LHCN-M2 (cell line): ENCODE measurements at places on chromosomes 4 and X. TPM values are rescaled to one million over a fixed set of nuclear protein-coding genes. Genes with fewer than 3 reads are reported as not detected.

DNA sequence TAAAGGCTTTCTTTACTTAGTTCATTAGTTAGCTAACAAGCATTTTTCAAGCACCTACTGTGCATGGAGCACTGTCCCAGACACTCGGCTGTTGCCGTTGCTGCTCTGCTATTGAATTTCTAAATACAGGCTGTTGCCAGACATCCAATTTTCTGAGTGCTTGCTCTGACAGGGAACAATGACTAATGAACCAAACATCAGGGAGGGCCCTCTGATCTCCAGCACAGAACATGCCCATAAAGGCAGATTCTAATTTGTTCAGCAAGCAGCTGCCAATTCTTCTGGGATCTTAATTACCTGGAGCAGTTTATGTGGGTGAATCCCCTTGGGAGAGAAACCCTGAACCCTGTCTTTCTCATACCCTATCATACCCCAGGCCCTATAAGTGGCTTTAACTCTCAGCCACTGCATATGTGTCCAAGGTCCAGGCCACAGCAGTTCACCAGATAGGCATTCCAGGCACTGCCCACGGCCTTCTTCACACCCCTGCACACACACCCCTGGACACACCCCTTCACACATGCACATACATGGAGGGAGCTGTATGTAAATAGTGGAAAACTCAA, 27.9 kb downstream of the TSC22D3 start:
- DNase-seq: peak; percentile 83

Gene STK32B
- 0.52 and 0.77 TPM in 2 replicates for total RNA-seq

Gene CT45A2
- not detected in 2 replicates for total RNA-seq

DNA sequence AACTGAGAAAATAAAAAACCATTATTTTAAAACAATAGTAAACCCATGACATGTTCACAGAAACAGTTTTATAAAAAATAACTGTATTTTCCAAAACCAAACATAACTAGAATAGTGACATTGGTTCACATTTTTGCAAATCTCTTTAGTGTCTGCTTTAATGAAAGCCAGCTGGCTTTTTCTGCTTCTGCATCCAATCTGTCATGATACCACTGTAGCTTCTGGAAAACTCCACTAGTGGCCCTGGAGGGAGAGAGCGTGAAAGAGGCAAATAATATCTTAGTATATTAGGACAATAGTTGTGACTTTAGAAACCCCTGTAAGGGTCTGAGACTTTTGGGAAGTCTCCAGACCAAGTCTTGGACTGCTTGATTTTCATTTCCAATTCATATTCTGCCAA, 31.1 kb downstream of the FGFBP1 start:
- DNase-seq: no peak

- DNase-seq: no peak
Measured at GRCh38 chr4:189305500-189305899, 635.2 kb upstream of the FRG1 start.

DNA sequence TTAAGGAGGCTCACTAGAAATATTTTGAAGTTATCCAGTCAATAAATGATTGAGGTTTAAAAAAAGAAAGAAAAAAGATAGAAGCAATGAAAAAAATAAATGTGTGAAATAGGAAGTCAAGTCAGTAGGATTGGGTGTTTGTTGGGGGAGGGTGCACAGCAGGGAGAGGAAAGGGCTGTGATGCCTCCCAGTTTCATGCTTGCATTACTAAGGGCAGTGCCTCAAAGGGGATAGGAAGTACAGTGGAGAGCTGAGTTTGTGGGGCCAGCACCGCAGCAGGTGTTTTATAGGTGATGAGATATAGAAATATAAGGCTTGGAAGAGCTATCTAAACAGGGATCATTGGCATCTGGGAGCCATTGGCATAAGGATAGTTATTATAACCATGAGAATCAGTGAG, 919.2 kb downstream of the STIM2 start:
- DNase-seq: no peak

Gene LDOC1
- 8.8 and 9.0 TPM in 2 replicates for total RNA-seq

Gene TCP11X2
- not detected in 2 replicates for total RNA-seq

DNA sequence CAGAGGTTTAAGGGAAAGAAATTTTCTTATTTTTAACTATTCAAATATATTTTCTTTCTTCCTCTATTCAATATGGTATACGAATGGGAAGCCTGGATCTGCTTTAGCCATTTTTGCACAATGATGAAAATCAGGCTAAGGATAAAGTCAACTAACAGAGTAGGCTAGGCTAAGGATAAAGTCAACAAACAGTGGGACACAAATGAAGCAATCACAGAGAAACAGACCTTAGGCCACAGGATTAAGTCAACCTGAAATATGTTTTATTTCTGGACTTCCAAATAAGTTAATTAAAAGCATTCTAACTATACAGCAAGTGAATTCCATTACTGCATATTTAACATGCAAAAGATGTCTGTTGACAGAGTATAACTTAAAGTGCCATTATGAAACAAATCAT, 17.0 kb downstream of the DYNLT3 start:
- DNase-seq: no peak

Gene UGT8
- 0.06 and 0.13 TPM in 2 replicates for total RNA-seq

- DNase-seq: no peak
Measured at GRCh38 chrX:28321286-28321685, 266.0 kb upstream of the IL1RAPL1 start.

GRCh38 chrX:8306291-8306925, 135.3 kb upstream of the VCX2 start:
- DNase-seq: no peak

Gene DUSP21
- total RNA-seq: not detected in 2 replicates

Gene PDLIM5
- total RNA-seq: 63.6 and 73.1 TPM in 2 replicates

DNA sequence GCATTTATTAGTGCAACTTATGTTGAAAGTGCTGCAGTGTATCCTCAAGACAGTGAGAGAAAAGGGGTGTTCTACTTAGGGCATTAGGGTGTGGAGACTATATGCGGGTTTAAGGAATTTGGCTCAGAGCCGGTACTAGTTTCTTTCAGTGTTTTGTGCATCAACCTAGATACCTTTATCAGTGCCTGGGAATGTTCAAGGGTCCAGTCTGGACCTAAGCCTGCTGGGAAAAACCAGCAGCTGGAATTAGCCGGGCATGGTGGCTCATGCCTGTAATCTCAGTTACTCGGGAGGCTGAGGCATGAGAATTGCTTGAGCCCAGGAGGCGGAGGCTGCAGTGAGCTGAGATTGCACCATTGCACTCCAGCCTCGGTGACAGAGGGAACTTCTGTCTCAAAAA, 7.4 kb downstream of the PHEX start:
- no peak for DNase-seq

- DNase-seq: no peak
Measured at GRCh38 chr4:100083289-100083688, 107.0 kb downstream of the DDIT4L start.

Gene WDR17
- total RNA-seq: 0.11 and 0.26 TPM in 2 replicates

DNA sequence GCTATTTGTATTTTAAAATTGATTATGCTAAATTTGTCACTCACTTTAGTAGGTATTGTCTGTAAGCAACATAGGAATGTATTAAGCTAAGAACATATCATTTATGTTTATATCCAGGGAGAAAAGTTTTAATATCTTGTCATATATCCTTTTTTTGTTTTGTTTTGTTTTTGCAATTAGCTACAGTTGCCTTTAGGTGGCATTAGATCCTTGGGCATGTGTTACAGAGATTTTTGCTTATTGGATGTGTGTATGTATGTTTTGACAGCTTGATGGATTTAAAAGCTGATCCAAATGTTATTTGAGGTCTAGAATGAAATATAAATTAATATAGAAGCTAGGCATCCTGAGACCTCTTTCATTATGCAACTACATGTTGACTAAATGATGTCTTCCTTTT, 36.1 kb upstream of the OTUD4 start:
- DNase-seq: peak; percentile 57

DNA sequence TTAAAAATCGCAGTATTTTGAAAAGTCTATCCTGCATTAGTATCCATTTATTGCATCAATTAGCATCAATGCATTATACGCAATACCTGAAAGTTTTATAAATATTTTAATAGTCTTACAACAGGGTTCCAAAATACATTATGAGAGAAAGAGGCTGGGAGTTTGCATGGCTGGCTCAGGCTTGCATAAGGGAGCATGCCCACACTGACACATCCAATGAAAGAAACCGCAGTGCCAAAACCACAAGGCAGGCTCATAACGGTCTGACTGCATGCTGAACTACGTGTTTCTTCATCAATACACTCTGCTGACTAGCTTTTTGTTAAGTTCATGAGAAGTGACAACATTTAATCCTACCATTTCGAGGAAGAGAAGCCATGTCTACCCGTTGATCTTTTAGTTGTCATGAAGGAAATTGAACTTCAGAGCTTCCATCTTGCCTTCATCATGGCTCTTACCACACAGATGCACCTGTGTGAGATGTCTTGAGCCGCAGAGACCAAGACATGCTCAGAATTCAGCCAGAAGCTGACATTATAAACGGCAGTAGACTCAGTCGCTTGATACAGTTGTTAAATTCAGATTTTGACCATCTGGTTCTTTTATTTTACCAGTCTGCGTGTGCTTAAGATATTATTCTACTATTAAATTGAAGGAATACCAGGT, 168.8 kb upstream of the FRG1 start:
- DNase-seq: no peak

Gene LAGE3
- total RNA-seq: 66.8 and 70.1 TPM in 2 replicates

Gene RHOXF1
- total RNA-seq: not detected in 2 replicates

Gene CNOT6L
- 7.4 and 8.3 TPM in 2 replicates for total RNA-seq

DNA sequence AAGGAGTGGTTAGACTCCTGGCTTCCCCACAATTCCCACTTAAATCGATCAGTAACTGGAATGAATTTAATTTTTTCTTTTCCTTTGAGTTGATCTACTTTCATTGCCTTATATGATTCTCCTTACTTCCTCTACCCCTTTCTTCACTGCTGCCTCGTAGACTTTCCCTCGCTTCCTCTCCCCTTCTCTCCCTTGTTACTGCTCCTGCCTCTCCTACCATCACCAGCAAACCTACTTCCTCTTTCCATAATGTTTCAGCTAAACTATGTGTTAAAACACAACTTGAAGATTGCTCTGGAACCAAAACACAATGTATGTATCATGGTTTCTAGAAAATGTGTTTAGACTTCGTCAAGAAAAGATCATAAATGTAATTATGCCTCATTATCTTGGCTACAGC, 132.0 kb upstream of the TET2 start:
- DNase-seq: no peak

- peak; percentile 76 for DNase-seq
Measured at GRCh38 chrX:2577844-2578466, 77.2 kb upstream of the DHRSX start.

Gene TCEANC
- total RNA-seq: 1.4 and 2.0 TPM in 2 replicates

- DNase-seq: no peak
Measured at GRCh38 chr4:87026800-87027495, 92.1 kb downstream of the AFF1 start.

Gene LAS1L
- 25.6 and 27.8 TPM in 2 replicates for total RNA-seq

DNA sequence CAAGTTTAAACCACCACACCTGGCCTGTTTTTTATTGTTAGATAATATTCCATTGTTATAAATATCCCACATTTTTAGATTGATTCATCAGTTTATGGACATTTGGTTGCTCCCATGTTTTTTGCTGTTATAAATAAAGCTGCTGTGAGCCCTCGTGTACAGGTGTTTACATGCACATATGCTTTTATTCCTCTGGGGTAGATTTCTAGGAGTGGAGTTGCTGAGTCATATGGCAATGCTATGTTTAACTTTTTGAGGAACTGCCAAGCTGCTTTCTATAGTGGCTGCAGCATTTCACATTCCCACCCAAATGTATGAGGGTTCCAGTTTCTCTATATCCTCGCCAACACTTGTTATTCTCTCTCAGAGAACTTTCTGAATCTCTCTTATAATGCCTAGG, 90.5 kb downstream of the TBL1X start:
- no peak for DNase-seq

Gene CFI
- total RNA-seq: 0.83 and 0.98 TPM in 2 replicates

DNA sequence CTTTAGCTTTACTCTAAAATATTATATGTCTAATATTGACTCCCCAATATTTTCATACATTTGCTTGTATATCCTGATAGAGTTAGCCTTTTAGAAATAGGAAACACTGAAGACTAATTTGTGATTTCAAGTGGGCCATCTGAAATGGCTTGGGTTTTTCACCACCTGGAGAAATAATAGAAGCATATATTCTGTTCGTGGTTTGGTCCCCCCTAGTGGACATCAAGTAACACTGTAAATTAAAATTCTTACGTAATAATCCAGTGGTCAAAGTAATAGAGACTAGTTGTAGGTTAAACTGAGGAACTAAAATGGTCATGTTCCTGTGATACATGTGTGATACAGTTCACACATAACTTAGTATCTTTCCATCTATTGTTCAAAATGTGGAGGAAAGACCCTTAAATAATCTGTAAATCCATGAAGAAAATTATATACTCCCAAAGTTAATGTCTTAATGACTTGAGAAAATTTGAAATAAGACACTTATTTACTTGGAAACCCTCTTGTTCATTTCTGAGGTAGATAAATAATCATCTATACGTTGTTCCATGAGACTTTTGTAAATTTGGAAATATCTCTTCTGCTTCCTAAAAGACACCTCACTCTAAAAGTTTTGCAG, 79.8 kb upstream of the SMARCAD1 start:
- DNase-seq: peak; percentile 22

- DNase-seq: no peak
Measured at GRCh38 chr4:105896461-105896942, 1.2 kb downstream of the NPNT start.

GRCh38 chr4:14894392-14895292, 107.6 kb upstream of the CPEB2 start:
- no peak for DNase-seq

- no peak for DNase-seq
Measured at GRCh38 chr4:122456231-122457116, at the start of gene IL2. Gene IL2 (minus strand): TSS chr4:122456725. CDS start chr4:122456440, 285 bp downstream.

DNA sequence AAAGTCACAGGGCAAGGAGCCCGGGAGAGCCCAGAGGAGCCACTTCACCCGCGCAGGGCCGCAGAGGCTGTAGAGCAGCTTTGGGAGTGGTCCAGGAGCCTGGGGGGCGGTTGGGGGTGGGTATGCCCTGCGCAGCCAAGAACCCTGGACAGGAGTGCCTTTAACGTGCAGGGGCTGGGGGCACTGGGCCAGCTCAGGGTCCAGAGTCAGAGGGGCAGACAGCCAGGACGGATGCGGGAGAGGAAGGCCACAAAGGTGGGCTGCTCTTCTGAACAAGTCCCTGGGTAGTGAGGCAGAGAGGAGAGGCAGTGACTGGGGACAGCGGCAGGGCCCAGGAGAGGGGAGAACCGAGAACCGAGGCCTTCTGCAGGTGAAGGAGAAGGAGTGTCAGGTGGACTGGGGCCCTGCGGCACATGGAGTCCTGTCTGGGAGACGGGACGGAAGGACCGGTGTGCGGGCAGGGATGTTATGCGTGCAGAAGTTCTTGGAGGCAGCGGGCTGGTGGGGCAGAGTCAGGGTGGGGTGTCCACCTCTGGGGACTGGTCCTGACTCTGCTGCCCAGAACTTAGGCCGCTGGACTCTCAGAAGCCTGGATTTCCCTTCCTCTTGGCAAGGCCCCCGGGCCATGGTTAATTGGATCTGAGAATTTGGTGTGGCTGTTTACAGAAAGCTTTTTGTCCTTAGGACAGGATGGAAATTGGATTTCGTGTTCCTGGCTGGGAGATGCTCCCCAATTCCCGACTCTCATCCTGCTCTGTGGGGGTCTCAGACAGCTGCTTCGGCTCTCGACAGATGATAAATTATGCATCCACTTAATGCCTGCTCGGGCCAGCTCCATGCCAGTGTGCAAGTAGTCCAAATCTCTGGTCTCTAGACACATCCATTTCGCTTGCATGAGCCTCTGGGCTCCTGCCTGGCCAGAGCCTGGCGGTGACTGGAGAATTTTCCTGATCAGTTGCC, 31.9 kb downstream of the ADRA2C start:
- no peak for DNase-seq
